ENCODE measurements at places on chromosomes 2 and 18. TPM values are rescaled to one million over a fixed set of nuclear protein-coding genes. Genes with fewer than 3 reads are reported as not detected.
A peak's percentile ranks its signal among the peaks of the same experiment; 100 is the strongest.

DNA sequence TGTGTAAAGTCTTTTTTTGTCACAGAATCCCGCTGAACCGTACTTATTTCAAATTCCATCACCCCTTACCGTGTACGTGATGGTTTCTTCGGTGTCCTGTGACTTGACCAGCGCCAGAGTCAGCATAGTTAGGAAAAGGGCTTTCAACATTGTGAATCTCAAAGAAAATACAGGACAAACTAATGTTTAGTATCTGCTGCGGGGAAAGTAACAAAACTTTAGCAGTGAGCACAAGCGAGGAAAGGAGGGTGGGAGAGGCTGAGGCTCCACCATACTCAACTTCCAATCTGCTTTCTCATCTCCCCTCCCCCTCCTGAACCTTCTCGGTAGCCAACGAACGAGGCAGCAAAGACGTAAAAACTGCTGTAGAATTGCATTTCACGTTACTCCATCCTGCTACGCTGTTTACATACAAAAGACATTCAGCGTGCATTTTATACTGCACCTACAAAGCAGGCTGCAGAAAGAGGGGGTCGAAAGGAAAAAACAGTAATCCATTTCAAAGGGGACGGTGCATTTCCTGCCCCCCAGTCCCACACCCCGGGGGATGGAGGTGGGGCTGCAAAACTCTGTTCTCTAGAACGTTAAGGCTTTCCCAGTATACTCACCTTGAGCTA is 1.2 kb downstream of the EFEMP1 start:
- peak overlapping the region; percentile 82 for H3K27ac ChIP-seq
- H3K4me1 ChIP-seq: no peaks in the 10 kb centered on the region
- H3K4me3 ChIP-seq: peak overlapping the region; percentile 73
- DNase-seq: peak; percentile 49
- H3K36me3 ChIP-seq: no peaks in the 10 kb centered on the region
- H3K27me3 ChIP-seq: no peaks in the 10 kb centered on the region

DNA sequence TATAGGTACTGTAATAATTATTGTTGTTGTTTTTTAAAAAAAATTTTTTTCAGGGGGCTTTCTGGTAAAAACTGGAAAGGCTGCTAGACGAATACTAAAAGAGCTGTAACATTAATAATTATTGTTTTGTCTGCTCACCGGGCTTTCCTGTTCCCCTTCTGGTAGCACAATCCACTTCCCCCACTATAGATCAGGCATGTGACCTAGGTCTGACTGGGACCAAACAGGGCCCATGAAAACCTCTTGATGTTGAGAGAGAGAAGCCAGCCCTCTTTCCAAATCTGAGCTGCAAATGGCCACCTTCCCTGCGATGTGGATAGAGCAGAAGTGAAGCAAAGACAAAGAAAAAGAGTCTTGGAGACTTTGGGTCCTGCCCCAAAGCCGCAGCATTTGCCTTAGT is 23.4 kb downstream of the SH2D6 start:
- H3K4me3 ChIP-seq: no peak overlapping the region
- H3K36me3 ChIP-seq: no peaks in the 10 kb centered on the region
- no peak for DNase-seq
- H3K4me1 ChIP-seq: peaks cover 3% of the 10 kb centered on the region
- no peak overlapping the region for H3K27ac ChIP-seq

DNA sequence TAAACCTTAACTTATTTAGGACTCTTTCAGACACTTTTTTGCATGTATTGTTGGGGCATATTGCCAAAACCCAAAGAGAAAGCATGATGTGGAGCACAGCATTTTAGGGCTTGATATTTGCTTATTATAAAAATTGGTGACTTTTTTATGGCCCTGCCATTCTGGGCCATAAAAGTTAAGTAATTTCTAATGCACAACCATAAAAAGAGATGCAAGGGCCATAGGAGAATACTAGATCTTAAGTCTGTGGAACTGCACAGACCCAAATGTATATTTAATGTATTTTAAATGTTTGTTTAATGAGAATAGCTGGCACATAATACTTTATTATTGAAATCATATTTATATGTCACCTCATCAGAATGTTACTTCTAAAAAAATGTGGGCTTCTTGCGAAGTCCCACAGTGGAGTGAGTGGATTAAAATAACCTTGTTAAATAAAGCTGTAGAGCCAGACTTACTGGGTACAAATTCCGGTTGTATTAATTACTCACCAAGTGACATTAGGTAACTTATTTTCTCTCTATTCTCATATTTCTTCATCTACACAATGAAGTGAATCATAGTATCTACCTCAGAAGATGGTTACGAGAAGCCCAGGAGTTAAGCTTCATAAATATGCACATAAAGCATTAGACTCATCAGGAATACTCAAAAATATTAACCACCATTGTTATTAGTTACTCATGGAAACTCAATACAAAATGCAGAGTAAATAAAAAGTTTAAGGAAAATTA is 52.2 kb downstream of the HNMT start:
- H3K4me3 ChIP-seq: no peak overlapping the region
- no peaks in the 10 kb centered on the region for H3K4me1 ChIP-seq
- H3K27me3 ChIP-seq: no peaks in the 10 kb centered on the region
- DNase-seq: no peak

DNA sequence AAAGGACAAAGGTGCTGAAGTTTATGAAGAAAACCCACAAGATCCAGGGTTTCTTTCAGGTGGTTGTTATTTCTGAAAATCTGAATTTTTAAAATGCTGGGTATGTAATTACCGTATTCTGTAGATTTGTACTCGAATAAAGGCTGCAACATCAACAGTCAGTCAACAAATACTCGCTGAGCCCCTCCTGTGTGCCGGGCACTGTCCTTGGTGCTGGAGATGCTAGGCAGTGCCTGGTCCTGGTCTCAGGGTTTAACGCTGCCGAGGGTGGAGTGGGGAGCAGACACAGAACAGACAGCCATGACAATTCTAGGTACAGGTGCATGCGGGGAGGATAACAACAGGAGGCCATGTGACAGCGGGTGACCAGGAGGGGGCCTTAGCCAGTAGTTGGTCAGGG is 27.2 kb upstream of the PDIA6 start:
- no peak overlapping the region for H3K4me3 ChIP-seq
- no peaks in the 10 kb centered on the region for H3K4me1 ChIP-seq
- no peak for DNase-seq
- no peak overlapping the region for H3K27ac ChIP-seq
- H3K36me3 ChIP-seq: no peaks in the 10 kb centered on the region

DNA sequence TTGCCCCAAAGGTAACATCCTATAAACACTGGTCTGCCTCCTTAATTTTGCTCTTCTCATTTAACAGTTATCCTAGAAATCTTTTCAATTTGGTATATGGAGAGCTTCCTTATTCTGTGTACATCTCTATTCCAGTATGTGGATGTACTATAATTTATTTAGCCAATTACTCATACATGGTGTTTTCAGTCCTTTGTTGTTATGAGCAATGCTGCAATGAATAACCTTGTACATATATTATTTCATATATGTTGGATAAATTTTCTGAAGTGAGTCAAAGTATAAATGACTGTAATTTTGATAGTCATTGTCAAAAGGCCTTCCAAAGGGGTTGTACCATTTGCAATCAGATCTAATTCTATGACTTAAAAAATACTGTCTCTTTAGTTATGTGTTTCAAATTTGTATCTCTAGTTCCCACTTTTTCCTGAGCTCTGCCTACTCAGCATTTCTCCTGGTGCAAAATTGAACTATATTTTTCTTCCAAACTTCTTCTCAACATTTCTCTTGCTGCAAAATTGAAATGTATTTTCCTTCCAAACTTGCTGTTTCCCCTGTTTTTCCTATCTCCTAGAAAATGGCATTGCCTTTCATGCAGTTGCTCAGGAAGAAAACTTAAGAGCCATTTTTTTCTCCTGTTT is 153.3 kb upstream of the OTX1 start:
- no peak for DNase-seq
- H3K36me3 ChIP-seq: no peaks in the 10 kb centered on the region
- no peaks in the 10 kb centered on the region for H3K4me1 ChIP-seq
- H3K27me3 ChIP-seq: no peaks in the 10 kb centered on the region

DNA sequence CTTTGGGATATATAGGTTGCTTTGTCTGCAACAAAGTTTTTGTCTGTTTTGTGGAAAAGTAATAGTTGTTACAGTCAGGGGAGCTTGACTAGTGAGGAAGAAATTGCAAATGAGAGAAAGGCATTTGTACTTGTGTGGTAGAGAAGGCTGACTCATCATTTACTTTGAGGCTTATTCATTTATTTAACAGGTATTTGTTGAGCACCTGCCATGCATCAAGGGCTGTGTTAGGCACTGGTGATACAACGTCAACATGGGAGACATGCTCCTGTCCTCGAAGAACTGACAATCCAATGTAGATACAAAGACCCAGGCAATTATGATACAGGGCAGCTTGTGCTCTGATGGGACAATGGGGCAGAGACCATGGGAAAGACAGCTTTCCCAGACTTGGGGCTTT is 79.5 kb downstream of the UPP2 start:
- H3K4me1 ChIP-seq: no peaks in the 10 kb centered on the region
- H3K27ac ChIP-seq: no peak overlapping the region
- no peak for DNase-seq
- H3K36me3 ChIP-seq: no peaks in the 10 kb centered on the region
- no peak overlapping the region for H3K4me3 ChIP-seq

GRCh38 chr2:235600406-235600805 is 106.6 kb downstream of the AGAP1 start:
- H3K4me1 ChIP-seq: no peaks in the 10 kb centered on the region
- H3K27me3 ChIP-seq: no peaks in the 10 kb centered on the region
- H3K4me3 ChIP-seq: no peak overlapping the region
- H3K36me3 ChIP-seq: no peaks in the 10 kb centered on the region

DNA sequence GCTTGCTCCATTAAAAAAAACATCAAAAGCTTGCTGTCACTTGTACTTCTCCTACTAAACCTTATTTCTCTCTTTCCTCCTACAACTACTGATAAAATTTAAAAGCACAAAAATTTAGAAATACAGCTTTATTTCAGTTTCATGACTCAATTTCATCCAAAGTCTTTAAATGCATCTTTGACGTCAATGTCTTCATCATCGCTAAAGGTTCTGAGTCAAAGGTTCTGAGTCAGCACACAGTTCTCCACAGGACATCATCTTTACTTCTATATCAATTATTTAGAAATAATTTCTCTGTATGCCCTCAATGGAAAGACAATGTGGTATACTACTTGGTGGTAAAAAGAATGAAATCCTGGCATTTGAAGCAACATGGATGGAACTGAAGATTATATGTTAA is 163.9 kb upstream of the DNMT3A start:
- no peaks in the 10 kb centered on the region for H3K27me3 ChIP-seq
- H3K4me1 ChIP-seq: no peaks in the 10 kb centered on the region
- H3K27ac ChIP-seq: no peak overlapping the region
- DNase-seq: no peak
- H3K36me3 ChIP-seq: no peaks in the 10 kb centered on the region

GRCh38 chr2:24048769-24049484 is 614 bp upstream of the FKBP1B start:
- H3K4me1 ChIP-seq: no peaks in the 10 kb centered on the region
- H3K27ac ChIP-seq: peak overlapping the region; percentile 81
- peak overlapping the region; percentile 57 for H3K4me3 ChIP-seq
- no peak for DNase-seq
- H3K36me3 ChIP-seq: no peaks in the 10 kb centered on the region

DNA sequence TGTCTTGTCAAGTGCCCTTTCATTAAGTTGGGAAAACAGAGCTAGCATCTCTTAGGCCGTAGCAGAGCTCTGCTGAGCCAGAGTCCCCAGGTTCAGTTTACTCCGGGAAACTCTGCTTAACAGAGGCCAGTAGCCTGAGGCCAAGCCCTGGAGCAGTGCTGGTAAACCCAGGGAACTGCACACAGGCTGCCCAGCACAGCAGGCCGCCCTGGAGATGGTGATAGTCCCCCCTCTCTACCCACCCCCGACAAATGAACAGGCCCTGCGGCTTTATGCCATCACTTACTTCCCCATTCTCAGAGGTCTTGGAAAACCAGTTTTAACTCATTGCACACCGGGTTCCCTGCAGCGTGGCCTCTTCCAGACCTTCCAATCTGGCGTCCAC is 3.5 kb downstream of the CNNM4 start:
- H3K4me3 ChIP-seq: no peak overlapping the region
- H3K27me3 ChIP-seq: no peaks in the 10 kb centered on the region
- no peaks in the 10 kb centered on the region for H3K4me1 ChIP-seq

DNA sequence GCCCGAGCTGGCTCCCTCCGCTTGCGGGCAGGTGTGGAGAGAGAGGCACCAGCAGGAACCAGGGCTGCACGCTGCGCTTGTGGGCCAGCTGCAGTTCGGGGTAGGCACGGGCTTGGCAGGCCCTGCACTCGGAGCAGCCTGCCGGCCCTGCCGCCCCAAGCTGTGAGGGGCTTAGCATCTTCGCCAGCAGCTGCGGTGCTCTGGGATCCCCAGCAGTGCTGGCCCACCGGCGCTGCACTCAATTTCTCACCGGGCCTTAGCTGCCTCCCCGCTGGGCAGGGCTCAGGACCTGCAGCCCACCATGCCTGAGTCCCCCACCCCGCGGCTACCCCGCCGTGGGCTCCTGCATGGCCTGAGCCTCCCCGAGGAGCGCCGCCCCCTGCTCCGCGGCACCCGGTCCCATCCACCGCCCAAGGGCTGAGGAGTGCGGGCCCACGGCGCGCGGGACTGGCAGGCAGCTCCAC is 434.4 kb upstream of the RGPD4 start:
- DNase-seq: no peak
- H3K36me3 ChIP-seq: no peaks in the 10 kb centered on the region
- no peak overlapping the region for H3K4me3 ChIP-seq
- no peaks in the 10 kb centered on the region for H3K27me3 ChIP-seq

SPATA3 gene
- total RNA-seq: not detected

ADAM17 gene
- total RNA-seq: 14.7 TPM

CHST9 gene
- not detected for total RNA-seq

CIB4 gene
- not detected for total RNA-seq

PXDN gene
- 254 TPM for total RNA-seq

All from uterus (tissue), 4 donors.